ENCODE measurements at places on chromosomes 12 and 14.

DNA sequence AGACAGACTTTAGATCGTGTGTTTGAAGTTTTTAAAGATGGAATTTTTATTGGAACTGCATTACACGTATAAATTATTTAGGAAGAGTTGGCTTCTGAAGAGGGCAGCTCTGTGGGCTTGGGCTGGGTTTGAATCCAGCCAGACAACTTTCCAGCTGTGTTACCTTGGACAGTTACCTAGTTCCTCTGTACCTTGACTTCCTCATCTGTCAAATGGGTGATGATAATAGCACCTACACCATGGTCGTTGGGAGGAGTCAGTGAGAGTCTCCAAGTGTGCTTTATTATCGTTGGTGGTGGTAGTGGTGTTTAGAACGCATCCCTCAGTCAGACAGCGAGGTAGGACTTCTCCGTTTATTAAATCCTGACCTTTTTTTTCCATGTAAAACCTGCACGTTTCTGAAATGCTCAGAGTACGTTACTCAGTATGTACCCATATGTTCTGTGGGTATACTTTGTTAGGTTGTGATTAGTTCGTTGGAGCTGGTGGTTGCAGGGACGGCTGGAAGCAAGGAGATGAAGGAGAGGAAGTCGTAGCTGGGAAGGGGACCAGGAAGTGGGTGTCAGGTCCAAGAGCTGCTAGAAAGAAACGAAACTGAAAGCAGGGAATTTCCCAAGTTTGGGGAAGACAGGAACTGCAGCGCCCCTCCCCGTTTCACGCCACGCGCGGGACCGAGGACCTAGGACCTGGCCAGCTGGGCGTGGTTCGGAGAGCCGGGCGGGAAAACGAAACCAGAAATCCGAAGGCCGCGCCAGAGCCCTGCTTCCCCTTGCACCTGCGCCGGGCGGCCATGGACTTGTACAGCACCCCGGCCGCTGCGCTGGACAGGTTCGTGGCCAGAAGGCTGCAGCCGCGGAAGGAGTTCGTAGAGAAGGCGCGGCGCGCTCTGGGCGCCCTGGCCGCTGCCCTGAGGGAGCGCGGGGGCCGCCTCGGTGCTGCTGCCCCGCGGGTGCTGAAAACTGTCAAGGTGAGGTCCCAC is at the start of gene OAS3:
OAS3 (plus strand) TSS at position 734 of the 979 bp plus-strand sequence; CDS start at position 791, 57 bp downstream.
- DNase-seq = peak; percentile 87

DNA sequence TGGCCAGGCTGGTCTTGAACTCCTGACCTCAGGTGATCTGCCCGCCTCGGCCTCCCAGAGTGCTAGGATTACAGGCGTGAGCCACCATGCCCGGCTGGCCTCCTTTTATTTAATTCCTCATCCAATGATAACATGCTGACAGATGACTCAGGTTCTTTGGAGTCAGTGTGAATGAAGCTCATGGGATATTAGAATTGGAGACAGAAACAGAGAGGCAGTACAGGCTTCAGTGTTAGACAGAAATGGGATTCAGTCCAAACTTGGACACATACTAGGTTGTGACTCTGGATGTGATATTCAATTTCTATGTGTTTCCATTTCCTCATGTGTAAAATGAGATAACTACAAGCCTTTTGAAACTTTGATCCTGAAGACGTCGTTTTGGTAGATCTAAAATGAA is 47.3 kb downstream of the PDE3A start:
- DNase-seq = no peak

- no peak for DNase-seq
Measured at GRCh38 chr12:3419558-3419957, 71.4 kb upstream of the PRMT8 start.

DNA sequence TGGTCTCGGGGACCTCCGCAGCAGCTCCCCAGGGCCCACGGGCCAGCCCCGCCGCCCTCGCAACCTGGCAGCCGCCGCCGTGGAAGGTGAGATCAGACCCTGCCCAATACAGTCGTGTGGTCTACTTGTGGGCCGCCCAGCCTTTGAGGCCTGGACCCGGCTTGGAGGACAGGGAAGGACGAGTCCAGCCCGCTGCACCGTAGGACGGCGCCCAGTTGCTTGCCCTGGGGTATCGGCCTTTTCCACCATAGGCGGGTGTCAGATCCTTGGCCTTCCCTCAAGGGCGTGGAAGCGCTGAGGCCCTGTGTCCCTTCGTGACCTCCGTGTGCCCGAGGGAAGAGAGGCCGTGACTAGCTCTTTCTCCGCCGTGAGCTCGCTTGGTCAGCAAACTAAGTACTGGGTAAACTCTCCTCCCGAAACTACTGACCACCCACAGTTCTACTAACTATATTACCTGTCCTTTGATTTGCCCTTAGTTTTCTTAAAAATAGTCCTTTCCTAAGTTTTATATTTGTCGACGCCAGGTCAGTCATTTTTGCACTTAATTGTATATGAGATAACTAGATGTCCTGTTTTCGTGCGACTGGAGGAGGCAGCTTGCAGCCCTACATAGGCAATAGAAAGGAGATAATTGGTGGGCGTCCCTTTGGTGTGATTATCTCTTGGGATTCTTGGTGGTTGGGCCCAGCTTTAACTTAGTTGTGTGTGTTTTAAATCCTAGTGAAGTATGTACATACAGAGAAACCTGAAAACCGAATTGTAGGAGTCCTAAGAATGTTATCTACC is 757 bp downstream of the SLC25A3 start:
- DNase-seq = peak; percentile 10

GRCh38 chr12:88237954-88238353 is 95.8 kb downstream of the TMTC3 start:
- DNase-seq = no peak

- no peak for DNase-seq
Measured at GRCh38 chr12:26346736-26347135, 151.4 kb downstream of the SSPN start.

DNA sequence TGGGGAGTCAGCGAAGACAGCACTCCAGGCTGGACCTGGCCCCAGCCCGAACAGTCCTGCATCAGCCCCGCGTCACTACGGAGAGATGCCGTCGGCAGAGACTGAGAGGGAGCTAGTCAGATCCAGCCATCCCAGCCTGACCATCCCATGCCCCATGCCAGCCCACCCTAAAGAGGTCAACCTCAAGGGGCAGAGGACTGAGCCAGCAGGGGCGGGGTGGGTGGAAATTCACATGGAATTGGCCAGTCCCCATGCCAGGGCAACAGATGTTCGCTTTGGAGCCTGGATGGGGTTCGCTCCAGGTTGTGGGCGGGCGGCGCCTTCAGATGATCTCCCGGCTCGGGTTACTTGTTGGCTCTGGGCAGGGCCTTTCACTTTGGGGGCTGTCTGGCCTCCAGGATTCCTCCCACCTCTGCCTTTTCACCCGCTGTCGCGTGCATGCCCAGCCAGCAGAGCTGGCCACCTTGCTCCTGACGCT is 154.3 kb downstream of the TSPAN9 start:
- DNase-seq = no peak

GRCh38 chr14:78758333-78758732 is 588.2 kb downstream of the NRXN3 start:
- DNase-seq = no peak

DNA sequence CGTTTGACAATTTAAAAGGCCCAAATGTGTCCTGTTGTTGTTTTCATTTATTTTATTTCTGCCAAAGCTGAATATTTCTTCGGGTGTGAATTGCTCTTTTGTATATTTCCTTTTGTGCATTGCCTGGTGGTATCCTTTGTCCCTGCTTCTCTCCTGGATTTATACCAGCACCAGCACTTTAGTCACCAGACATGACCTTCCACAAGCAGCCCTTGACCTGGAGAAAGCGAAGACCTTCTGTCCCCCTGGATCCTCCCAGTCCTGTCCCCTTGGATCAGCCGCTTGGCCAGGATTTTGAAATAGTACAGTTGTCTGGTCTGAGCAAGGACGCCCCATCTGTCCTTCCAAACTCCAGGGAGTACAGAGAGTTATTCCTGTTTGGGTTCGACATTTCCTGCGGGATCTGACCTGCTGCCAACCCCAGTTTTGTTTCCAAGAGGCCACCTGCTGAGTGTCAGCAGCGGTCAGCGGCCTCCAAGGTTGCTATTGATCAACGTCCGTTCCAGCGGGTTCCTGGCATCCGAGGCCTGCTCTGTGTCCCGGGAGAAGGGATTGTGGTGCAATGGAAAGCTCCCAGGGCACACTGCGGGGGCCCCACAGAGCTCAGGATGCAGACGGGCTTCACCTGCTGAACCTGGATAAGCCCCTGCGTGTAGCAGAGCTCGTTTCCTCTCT is 45.1 kb upstream of the CHGA start:
- DNase-seq = no peak

DNA sequence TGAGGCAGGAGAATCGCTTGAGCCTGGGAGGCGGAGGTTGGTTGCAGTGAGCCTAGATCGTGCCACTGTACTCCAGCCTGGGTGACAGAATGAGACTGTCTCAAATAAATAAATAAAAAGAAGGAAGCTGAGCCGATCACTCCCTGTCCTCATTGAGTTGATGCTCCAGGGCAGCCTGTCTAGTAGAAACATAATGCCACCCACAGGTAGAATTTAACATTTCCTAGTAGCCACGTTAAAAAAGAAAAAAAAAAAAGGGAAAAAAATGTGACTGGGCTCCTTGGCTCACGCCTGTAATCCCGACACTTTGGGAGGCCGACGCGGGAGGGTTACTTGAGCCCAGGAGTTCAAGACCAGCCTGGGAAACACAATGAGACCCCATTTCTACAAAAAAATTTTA is 135.7 kb downstream of the SCARB1 start:
- no peak for DNase-seq

DNA sequence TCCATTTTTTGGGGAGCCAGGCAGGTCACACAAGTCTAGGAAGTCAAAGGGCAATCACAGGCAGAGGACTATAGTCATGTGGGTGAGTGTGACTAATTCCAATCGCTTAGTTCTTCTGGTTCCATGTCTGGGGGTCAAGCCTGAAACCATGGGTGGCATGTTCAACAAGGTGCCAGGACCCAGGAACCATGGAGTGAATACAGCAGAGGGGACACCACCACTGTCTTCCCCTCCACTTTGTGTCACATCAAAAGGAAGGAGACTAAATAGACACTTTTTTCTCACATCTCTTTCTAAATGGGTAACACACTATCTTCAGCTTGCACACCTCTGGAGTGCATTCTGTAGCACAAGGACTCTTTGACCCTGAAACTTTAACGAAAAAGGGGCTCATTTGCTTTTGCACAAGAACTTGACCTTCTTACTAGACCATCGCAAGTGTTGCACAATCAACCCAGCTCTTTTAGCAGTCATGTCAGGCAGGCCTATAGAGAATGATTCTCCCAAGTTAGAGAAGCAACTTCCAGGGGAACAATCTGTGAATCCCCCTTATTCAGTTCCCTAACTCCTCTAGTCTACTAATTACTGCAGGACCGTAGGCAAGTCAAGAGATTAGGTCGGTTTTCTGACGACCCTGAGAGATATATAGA is 398.7 kb downstream of the NELL2 start:
- no peak for DNase-seq

All from CD4-positive, alpha-beta memory T cell (primary cell).